Nephron progenitor cell (in vitro differentiated cells): ENCODE measurements at places on chromosomes 12 and 14.

- no peak for DNase-seq
Observed at GRCh38 chr12:4794491-4794890, 74.3 kb downstream of the GALNT8 start.

DNA sequence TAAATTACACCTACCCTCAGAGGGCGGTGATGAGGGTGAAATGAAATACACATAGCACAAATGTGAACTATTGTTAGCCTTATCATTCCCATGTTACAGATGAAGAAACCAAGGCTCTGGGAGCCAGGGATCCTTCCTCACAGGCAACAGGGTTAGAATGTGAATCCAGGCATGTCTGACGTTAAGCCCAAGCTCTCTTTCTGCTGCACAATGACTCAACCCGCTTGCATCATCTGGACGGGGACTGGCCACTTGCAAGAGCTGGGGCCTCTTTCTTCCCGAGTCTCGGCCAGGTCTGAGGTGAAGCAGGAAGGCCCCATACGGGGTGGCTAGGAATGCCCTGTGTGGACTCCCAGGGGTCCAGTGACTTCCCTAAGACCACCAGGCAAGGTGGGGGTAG lies 105.2 kb downstream of the RBM19 start:
- DNase-seq = no peak

GRCh38 chr12:69415471-69416275 lies 54.5 kb upstream of the FRS2 start:
- peak; percentile 44 for DNase-seq

DNA sequence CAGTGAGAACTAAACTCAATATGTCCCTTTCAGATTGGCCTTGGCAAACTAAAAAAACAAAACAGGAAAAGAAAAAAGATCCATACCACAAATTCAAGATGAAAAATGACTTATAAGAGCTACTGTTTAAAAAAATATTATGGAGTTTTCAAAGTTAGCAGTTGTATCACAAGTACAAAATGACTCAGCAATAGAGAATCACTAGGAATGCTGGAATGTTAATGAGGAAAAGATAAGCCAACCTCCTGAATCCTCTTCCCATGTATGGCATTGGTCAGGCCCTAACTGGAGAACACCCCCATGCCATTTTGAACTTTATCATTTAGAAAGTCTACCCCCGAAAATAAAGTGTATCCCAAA lies 62.2 kb downstream of the PPP1R36 start:
- DNase-seq = no peak

DNA sequence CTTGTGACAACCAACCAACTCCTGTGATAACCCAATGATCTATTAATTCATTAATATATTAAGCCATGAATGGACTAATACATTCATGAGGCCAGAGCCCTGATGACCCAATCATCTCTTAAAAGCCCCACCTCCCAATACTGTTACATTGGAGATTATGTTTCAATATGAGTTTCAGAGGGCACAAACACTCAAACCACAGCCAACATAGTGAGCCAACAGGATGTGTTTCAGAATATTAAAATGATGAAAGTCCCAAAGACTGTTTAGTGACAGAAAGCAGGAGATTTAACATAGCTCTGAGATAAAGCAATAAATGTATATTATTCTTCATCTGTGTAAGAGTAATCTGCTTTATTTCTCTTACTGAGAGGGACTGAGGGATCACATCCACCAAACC lies 71.7 kb downstream of the PTPRO start:
- no peak for DNase-seq

DNA sequence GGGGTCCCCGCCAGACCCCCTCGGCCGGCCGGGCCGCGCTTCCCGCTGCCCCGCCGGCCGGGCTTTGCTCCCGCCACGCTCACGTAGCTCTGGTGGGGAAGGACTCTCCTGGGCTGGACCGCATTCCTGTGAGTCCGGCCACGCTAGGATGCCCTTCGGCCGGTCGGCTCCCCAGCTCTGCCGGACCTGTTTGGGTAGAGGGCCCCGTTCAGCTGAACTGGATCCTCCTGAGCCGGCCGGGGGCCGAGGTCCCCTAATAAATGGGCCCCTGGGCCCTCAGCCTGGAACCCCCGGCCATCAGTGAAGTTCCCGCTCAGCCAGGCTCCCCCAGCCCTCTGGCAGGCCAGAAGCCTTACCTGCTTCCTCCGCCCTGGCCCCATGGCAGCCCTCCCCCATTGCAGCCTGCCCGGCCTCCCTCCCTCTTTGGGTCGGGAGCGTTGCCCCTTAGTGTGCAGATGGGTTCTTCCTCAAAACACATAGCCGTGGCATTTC lies 593 bp downstream of the UNC119B start:
- DNase-seq = peak; percentile 58

- DNase-seq = no peak
Observed at GRCh38 chr12:89873745-89874144, 165.1 kb upstream of the ATP2B1 start.

DNA sequence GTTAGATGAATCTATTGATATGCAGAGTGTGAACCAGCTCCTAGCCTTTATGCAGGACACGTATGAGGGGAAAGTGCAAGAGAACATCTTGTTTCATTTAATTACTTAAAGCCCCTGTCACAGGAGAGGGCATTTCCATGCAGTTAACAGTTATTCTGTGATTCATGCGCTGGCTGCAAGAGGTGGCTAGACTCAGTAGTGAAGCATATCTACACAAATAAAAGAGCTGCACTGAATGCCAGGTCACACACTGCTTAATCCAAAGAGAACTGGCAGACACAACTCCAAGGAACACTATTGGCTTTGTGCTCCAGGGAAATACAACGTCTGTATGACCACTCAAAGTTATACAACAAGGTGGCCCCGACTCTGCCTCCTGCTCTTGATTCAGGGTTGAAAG lies 394.1 kb downstream of the C12orf75 start:
- no peak for DNase-seq

- no peak for DNase-seq
Observed at GRCh38 chr12:93387780-93388179, 10.1 kb downstream of the NUDT4 start.

GRCh38 chr12:125988545-125988944 lies 923.3 kb downstream of the AACS start:
- no peak for DNase-seq

GRCh38 chr14:88299865-88300530 lies 23.1 kb downstream of the KCNK10 start:
- no peak for DNase-seq

DNA sequence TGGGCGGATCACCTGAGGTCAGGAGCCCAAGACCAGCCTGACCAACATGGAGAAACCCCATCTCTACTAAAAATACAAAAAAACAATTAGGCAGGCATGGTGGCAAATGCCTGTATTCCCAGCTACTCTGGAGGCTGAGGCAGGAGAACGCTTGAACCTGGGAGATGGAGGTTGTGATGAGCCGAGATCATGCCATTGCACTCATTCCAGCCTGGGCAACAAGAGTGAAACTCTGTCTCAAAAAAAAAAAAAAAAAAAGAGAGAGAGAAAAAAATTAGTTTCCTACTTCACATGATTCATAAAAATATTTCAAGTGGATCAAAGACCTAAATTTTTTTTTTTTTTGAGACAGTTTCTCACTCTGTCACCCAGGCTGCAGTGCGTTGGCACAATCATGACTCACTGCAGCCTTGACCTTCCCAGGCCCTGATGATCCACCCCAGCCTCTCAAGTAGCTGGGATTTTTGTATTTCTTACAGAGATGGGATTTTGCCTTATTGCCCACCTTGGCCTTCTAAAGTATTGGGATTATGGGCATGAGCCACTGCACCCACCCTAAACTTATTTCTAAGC lies 24.9 kb downstream of the FCF1 start:
- DNase-seq = no peak

DNA sequence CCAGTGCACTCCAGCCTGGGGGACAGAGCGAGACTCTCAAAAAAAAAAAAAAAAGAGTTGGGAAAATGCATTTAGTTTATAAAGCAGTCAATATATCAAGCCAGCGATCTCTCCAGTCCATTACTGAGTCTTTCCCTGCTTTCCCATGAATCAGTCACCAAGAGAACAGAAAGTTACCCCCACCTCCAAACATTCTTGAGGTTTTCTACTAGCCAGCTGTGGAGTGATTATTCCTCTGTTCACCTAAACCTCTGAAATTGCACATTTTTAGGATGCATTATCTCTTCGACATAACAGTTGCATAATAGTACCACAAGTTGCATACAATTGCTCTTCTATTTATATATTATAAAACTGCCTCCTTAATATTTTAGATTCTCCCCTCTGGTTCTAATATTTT lies 134.8 kb upstream of the DIO3 start:
- DNase-seq = no peak

GRCh38 chr14:26289891-26290486 lies 307.8 kb downstream of the NOVA1 start:
- DNase-seq = no peak

DNA sequence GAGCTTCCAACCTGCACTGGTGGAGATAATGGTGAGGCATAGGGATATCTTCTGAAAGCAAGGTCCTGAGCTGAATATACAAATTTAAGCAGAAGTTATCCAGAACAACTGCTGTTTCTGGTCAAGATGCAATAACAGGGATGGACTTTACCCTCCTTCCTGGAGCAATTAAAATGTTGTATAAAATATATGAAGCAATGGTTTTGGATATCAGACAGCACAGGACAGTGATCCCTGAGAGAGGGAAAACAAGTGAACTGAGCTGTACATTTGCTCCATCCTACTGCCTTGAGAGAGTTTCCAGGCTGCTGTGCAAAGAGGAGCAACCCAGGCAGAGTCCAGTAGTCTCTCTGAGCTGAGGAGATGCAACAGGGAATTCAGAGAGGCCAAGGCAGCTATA lies 36.0 kb upstream of the CTDSP2 start:
- no peak for DNase-seq

- DNase-seq = no peak
Observed at GRCh38 chr14:100670753-100671049, 56.0 kb upstream of the DLK1 start.

GRCh38 chr12:63362166-63362565 lies 211.2 kb upstream of the AVPR1A start:
- DNase-seq = no peak

DNA sequence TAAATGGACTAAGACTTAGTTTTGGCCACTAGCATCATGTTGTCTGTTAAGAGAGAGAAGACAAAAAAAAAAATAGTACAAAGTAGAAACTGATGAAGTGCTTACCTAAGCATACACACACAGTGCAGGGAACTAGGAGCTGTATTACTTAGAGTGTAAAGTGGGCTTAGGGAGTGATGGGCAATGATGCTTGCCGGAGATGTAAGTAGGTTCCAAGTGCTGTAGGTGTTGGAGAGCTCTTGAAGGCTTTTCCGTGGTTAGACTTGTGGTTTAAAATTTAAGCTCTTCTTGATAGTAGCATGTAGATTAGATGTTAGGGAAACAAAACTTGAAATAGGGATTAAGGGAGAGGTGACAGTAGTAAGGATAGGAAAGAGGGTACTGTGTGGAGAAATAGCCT lies 34.7 kb downstream of the MIA2 start:
- no peak for DNase-seq
